ENCODE measurements at places on chromosomes 2 and 18.
A peak's percentile ranks its signal among the peaks of the same experiment; 100 is the strongest.

DNA sequence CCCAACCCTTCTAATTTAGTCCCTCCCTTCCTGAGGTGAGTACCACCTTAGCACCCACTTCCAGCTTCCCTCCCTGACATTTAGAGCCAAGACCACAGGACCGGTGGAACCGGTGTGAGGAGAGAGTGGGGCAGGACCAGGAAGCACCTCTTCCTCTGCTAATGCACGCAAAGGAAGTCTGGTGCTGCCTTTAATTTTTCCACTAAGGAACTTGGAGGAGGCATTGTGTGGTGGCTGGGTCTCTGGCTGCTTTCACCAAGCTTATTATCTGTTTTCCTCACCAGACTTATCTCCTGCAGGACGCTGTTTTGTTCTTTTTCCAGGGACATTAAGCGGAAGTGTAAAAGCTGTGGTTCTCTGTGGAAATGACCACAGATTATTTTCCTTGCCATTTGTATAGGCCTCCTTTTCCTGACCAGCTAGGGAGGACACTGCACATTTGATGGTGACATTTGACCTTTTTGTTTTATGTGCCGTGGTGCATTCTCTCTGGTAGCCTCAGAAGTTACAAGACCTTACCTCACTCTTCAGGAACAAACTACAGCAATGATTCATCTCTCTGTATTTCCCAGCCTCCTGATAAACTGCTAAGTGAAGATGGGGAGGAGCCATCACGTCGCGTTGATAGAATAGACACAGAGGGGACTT, 39.8 kb upstream of the SPTBN1 start:
- DNase-seq, result no peak

DNA sequence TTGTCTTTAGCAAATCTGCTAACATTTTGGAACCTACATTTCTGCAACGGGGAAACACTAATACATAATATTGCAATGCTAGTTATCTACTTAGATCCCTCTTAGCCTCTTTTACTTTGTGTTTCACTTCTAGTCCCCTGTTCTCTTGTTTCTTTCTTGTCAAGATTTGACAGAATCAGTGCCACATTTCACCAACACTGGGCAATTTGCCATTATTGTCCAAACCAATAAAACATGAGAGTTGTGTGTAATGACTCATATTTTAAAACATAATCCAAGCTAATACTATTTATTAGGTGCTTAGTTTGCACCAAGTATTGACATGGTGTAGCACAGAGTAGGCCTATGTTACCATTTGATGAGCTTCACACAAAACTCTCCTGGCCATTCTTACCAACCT, 33.7 kb upstream of the ACVR1C start:
- no peak for DNase-seq

DNA sequence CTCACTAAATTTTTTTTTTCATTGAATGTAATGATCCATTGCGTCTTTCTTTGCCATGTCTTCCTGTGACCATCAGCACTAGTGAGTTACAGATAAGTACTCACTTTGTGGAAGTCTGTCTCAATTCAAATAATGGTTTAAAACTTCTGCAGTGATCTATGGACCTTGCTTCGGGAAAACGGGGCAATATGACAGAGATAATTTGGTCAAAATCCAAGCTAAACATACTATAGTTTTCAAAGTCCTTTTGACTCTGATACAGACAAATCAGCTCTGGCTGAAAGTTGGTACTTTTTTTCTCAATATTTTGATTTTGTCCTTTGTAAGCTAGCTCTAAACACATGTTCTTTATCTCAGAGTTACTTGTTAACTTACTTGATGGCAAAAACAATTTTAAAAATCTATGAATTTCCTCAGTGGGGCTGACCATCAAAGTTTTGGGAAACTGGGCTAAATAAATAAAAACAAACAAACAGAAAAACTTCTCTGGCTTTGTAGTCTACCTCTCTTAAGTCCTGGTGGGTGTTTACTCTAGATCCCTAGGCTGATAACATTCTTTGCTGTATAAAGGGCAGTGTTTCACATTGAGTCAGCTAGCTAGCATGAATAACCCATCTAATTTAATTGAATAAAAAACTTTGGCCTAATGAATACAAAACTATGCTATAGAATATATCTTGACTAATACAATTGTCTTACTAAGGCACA, 327.6 kb downstream of the RDH14 start:
- no peak for DNase-seq

GRCh38 chr2:229779650-229780049, 65.3 kb upstream of the DNER start:
- DNase-seq, result no peak

DNA sequence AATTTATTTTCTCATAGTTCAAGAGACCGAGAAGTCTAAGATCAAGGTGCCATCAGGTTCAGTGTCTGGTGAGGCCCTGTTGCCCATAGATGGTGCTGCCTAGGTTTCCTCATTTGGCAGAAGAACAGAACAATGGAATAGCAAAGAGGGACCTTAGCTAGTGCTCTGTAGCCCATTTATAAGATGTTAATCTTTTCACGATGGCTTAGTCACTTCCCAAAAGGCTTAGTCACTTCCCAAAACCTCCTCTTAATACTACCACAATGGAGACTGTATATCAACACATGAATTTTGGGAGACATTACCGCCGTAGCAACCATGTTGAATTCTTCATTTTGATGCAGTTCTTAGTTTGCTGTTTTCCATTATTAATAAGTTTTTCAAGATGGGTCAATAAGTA, 246.3 kb upstream of the NRP2 start:
- DNase-seq, result no peak

GRCh38 chr18:470661-471501, 29.6 kb downstream of the COLEC12 start:
- DNase-seq, result no peak

DNA sequence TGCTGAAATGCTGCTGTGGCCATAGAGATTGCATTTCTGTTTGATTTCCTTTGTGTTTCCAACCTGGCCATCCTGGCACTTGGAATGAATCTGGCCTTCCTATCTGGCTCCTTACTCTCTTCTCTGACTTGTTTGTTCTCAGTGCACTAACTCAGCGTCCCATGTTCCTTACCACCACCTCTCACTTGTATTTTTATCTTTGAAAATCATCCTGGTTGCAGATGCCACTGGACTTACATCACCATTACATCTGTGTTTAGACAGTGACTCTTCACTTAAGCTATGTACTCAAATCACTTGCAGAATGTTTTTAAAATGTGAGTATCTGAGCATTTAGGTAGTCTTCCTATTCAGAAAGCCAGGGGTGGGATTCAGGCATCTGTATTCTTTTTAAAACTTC, 239.5 kb downstream of the WDR7 start:
- no peak for DNase-seq

DNA sequence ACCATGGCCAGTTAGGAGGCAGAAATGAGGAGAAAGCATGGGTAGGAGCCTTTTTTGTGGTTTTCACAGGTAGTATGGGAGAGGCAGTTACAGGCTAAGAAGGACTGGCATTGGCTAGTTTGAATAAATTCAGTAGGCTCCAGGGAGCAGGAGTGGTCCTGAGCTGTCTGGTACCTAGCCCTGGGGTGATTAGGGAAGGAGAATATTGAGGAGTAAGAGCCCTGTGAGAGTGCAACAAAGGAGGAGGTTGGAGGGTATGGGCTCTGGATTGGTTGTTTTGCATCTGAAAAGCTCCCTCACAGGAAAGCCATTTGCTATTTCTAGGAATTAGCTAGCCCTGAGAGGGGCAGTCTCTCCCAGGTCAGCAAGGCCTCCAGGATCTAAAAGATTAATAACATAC, 13.3 kb upstream of the TCF7L1 start:
- DNase-seq, result peak; percentile 89

DNA sequence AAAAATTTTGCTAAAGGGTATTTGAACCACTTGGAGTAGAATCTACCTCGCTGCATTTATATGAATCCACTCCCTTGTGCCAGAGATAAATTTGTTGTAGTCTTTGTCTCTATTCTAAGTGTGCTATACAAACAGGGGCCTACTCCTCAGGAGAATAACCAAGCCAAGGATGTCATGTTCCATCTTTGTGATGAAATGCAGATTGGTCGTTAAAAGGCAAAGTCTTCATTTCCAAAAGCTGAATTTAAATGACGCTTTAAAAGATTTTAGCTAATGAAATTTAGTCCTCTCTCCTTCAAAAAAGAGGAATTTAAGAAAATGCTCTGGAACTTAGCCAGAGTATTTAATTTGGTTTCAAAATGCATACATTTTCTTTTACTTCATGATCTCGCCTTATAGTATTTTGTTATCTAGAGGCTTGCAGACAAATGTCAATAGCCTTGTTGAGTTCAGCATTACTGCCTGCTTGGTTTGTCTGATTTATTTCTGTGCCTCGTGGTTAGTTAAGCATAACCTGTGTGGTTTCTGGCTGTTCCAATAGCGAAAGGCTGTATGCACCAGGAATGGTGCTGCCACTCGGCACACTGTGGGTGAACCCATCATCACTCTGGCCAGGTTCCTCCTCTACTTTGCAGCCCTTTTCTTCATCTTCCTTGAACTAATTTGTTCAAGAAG, 417.6 kb downstream of the ZNF521 start:
- DNase-seq, result no peak

DNA sequence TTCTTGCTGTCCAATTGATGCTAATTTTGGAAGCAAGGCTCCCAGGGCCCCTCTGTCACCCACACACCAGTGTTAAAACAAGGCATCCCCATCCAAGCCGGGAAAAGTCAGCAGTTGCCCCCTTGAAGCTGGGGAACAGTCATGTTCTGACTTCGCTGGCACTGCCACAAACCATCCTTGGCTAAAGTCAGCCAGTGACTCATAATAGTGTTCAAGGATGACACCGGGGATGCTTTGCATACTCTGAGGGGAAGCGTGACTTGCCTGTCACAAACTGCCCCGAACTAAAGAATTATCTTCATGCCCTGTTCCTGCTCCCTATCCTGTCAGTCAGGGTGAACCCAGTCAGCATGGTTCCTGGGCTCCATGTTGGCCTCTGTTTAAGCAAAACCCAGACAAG, 37.0 kb downstream of the TGFA start:
- DNase-seq, result no peak

DNA sequence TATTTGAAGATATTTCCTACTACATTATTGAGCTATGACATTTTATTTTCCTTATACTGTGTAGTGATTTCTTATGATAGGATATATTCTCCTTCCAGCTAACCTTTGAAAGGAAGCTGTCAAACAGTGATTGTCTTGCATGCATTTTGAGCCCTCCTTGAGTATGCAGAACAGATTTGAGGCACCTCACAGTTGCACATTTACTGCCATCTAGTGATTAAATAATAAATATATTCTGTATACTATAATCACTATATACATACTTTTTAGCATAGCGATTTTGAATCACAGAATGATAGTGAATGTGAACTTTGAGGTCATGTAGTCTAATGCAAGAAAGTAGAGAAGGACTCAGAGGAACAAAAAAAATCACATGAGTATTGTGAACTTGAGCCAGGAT, 268.4 kb upstream of the CDH19 start:
- no peak for DNase-seq

DNA sequence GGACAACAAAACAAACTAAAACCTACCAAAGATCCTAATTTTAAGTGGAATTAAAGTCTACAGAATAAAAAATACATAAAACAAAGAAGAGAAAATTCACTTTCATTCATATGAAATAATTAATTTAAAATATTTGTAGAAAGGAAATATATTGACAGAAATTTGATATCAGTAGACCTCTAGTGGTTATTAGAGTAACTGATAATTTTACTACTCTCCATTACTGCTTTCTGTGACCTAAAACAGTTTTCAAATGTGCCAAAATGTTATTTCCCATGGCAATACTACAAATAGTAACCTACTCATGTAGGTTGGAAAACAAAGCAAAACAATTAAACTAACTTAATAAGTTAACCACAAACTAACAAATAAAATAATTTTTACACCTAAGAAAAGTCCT, 147.1 kb downstream of the NOL4 start:
- DNase-seq, result no peak

DNA sequence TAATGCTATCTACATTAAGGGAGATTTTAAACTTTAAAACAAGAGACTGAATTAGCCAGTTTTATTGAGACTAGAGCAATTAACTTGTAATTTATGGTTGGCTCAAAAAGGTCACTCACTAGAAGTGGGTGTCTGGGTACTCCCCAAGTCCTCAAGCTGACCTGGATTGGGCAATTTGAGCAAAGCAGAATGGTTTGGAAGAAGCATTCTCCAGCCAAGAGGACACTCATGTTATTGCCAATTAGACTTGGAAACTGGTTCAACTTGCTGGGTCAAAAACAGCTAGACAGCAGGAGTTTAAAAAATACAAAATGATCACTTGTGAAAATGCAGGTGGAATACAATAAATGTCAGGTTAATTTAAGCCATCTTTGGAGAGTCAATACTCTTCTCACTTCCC, 29.5 kb upstream of the MYO1B start:
- no peak for DNase-seq

DNA sequence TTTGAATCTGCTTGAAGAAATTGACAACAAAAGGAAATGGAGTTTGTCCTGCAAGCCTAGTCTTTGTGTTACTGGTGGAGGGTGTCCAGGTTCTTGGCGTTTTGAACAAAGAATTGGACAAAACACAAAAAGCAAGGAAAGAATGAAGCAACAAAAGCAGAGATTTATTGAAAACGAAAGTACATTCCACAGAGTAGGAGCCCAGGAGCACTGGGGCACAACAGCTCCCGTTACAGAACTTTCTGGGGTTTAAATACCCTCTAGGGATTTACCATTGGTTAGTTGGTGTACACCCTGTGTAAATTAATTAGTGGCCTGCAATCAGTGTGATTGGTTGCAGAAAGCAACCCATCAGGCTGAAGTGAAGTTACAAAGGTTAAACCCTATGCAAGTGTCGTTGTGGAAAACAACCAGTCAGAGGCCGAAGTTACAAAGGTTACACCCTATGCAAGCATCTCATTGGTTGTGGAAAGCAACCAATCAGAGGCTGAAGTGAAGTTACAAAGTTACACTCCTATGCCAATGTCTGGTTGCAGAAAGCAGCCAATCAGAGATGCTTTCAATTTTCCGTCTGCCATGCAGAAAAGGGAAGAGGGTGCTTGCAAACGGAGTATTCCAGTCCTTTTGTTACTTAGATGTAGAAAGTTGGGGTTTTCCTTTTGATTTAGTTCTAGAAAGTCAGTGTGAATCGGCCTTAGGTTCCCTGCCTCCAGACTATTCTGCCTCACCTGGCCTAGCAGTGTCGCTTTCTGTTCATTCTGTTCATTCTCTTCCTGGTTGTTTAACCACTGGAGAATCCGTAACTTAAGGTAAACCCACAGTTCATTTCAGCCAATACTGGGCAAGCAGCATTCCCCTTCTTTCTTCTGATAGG, 47.6 kb upstream of the PTH2R start:
- no peak for DNase-seq

GRCh38 chr2:71926089-71926447, 221.6 kb downstream of the CYP26B1 start:
- no peak for DNase-seq

GRCh38 chr2:95185197-95185596, 19.6 kb downstream of the ZNF2 start:
- no peak for DNase-seq

DNA sequence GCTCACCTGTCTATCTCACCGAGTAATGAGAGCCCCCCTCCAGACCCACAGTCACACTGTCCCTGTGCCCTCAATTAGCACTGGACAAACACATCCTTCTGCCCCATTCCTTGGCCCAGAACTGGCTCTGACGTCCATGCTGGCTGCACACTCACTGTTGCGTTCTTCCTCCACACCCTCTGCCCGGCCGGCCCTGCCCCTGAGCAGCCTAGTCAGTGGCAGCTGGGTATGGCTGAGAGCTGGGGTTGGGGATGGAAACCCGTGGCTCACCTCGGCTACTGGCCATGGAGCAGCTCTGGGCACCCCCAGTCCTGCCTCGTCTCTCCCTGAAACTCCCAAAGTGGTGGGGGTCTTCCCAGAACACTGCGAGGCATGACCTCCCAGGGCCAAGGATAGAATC, 6.5 kb upstream of the UCN start:
- no peak for DNase-seq
